ENCODE measurements at places on chromosomes 6 and 20.

- no peak for DNase-seq
Observed at GRCh38 chr6:138485586-138486248, 13.6 kb downstream of the NHSL1 start.

DNA sequence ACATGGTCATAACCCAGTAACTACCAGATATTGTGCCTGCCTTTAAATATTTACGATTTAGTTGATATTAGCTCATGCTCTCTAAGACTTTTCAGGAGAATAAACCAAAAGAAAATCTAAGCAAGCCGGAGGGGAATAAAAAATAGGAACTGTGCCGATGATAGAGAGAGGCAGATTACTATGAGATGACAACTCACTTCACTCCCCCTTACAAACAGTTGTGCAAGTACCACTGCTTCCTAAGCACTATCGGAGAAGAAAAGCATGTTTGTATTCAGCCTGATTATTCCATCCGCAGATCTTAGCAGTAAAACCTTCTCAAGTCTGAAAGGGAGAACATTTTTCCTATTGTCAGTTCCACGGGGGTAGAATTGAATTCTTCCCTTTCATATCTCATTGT, 294.4 kb downstream of the KCNQ5 start:
- no peak for DNase-seq

DNA sequence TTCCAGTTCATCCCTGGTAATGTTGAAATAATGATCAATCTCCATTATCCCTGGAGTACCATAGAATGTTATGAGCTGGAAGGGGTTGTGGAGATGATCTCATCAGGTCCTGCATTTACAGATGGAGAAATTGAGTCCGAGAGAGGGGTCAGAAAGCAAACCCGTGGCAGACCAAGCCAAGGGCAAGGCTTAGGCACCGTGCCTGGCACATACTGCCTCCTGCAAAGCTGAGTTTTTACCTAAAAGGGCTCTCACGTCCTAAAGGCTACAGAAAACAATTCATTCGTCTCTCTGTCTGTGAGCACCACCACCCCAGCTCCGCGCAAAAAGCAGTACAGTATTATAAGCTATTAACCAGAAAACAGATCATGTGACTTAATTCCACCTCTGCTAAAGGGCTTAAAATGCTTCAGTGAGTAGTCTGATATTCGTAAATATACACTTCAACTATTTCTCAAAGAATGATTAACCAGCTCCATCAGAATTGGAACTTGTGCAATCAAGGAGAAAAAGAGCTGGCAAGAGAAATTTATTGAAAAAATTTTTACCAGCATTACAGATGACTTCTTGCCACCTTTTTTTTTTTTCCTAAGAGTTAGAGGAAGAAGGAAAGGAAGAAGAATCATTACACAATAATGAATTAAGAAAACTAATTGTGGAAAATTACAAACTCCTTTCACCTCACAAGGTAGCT, 3.4 kb upstream of the PARD6B start:
- no peak for DNase-seq

DNA sequence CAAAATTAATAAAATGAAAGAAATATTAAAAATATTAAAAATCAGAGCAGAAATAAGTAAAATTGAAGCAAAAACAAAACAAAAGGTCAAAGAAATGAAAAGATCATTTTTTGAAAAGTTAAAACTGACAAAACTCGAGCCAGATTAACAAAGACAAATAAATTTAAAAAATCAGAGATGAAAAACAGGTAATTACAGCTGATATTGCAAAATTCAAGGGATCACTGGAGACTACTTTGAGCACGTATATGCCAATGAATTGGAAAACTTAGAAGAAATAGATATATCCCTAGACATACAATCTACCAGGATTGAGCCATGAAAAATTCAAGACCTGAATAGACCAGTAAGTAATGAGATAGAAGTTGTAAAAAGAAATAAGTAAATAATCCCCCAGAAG, 446.2 kb upstream of the EYS start:
- no peak for DNase-seq

DNA sequence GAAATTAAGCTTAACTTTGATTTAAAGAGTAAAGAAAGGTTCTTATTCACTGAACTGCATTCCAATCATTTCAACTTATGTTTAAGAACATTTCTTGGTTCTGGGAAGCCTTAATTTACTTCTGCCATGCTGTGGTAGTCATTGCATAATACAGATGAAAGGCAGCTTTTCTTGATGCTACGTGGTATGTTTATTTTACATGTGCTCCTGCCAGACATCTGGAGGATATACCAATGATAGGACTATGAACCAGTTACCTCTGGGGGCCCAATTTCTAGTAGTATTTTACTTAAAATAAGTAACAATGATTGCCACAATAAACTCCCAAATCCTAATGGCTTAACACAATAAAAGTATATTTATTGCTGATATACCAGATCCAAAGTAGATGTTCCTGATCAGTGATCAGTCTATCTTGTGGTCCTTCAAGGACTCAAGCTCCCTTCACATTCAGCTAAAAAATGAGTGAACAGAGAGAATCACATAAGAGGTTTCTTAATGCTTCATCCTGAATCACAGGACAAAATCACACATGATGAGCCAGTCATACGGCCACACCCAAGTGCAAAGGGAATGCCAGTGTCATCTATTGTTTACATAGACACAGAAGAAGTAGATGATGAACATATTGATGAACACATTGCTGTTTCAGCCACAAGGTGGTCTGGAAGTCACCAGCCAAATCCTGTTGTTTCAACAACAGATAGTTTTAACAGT, 56.5 kb upstream of the CCN2 start:
- no peak for DNase-seq

- no peak for DNase-seq
Observed at GRCh38 chr6:126153661-126154060, 167.3 kb downstream of the TRMT11 start.

DNA sequence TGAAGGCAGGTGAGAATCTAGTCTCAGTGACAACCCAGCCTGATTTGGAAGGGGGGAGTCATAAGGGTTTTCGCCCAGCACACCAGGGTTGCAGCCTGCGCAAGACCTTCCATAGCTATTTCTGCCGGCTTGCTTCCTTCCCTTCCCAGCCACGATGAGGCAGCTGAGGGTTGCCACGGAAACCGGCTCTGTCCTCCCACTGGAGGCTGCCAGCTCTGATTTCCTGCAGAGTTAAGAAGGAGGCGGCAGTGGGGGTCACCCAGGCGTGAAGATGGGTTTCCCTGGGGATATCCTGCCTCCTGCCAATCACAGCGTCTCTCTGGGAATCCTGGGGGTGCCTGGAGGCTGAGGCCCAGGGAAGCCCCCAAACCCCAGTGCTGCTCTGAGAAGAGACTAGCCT, 23.1 kb upstream of the KCNB1 start:
- no peak for DNase-seq

DNA sequence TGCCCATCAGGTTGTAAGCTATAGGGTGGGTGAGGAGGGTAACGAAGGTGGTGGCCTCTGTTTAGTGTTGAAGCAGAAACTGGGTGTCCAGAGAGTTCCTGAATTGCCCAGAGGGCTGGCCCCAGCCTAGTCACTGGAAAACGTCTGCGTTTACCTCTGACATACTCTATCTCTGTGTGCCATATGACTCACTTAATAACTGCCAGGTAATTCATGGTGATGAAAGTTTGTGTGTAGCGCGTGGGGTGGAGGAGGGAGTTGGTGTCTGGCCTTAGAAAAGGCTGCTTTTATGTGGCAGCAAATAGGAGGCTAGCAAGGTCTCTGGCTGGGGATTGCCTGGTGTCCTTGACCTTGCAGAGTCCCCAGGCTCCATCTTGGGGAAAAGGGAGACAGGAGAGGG, 47.3 kb downstream of the SLC35D3 start:
- DNase-seq: no peak

DNA sequence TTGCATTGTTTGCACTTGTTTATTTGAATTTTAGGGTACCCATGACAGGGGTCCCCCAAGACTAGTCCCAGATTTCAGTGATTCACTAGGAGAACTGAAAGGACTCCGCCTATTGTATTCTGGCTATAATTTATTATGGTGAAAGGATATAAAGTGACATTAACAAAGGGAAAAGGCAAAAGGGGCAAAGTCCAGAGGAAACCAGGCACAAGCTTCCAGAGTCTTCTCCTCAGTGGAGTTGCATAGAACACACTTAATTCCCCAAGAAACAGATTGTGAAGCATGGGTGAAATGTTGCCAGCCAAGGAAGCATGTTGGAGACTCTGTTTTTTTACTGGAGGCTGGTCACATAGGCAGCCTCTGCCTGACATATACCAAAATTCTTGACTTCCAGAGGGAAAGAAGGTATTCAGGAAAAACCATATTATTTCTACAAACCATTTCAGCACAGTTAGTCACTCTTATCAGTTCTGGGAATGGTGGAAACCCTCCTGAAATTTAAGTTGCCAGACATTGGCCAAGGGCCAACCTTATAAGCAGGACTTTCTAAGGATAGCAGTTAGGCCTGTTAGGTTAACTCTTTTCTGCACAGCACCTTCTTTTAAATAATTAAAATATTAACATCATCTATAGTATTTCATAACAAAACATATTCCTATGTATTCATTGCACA, 71.8 kb downstream of the FIG4 start:
- no peak for DNase-seq

DNA sequence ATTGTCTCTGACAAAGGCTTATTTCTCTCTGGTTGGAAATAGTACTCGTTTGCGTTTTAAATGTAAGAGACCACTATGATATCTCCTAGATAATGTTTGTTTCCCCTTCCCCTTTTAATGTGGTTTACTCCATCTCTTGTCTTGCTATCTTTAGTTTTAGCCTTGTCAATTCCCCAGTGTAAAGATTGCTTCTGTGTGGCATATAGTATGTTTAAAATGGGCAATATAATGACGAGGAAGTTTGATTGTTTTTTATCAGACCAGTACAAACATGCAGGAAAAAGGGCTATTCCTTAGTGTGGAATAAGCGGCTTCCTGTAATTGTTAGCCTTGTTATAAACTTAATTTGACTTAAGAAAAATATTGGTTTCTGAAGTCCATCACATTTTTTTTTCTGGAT, 3.1 kb downstream of the QKI start:
- DNase-seq: no peak

DNA sequence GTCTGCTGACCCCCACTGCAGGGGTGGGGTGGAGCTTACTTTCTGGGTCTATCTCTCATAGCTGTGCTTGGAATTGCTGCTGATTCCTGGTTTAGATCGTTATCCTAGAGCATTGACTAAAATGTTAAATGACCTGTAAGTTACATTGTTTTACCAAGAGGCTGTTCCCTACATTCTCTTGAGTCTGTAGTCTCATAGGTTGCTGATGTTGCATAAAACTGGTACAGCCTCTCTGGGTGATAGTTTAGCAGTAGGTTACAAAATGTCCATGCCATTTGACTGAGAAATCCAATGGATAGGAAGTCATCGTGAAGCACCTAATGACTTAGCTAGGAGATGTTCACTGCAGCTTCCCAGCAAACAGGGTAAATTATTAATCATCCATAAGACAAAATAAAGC, 62.4 kb downstream of the TPD52L1 start:
- no peak for DNase-seq

GRCh38 chr6:29965873-29966601, 23.7 kb downstream of the HLA-A start:
- no peak for DNase-seq

DNA sequence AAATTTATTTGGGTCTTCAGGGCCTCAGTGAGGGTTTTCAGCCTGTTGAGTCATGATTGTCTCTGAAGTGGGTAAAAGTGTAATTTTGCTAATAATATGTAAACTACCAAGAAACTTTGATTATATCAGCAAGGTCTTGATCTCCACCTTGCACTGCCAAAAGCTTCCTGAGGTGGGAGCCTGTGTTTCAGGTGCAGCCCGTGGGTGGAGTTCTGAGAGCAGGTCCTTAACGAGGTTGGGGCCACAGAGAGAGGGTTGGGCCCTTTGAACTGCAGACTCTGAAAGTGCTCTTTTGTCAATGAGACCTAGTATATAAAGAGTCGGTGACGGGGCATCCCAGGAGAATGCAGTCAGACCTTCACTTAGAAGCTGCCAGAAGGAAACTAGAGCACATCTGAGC, 129.7 kb upstream of the MAP3K4 start:
- no peak for DNase-seq

DNA sequence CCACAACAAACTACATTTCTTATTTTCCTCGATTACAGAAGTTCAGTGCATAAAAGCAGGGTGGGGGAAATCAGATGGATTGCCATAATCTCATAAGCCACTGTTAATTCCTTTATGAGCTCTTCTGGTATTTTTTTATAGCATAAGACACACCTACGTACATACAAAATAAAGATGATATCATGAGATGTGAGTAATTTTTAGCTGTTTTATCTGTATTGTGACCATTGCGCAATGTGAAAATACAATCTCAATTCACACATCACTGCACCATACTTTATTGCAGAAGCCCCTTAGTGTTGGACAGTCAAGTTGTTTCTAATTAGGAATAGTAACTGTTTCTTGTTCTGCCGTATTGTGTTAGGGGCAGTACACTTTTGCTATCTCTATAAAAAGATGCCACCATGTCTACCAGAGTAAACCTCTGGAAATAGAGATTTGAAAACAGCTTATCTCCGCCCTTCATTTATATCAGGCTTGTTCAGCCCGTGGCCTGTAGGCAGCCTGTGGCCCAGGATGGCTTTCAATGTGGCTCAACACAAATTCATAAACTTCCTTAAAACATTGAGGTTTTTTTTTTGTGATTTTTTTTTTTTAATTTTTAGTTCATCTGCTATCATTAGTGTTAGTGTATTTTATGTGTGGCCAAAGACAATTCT, 90.4 kb downstream of the FARS2 start:
- no peak for DNase-seq

DNA sequence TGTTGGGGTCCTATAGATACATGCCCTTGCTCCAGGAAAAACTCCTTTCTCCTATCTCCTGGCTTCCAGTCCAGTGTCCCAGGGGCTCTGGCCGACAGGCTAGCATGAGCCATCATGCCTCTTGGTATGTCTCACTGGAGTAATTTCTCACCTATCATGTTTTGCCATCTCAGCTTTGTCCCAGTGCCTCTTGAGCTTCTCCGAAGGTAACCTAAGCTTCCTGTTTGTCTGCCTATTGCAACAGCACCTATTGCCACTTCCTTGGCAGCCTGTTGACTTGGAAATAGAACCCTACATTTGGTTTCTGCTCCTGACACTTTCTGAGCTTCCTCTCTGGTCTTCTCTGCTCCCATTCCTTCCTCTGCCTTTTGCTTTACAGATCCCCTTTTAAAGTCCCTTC, 197.7 kb downstream of the KCNQ5 start:
- no peak for DNase-seq

- DNase-seq: no peak
Observed at GRCh38 chr6:166615059-166615770, 11.8 kb downstream of the RPS6KA2 start.

- no peak for DNase-seq
Observed at GRCh38 chr20:49248301-49248700, 29.1 kb downstream of the DDX27 start.

DNA sequence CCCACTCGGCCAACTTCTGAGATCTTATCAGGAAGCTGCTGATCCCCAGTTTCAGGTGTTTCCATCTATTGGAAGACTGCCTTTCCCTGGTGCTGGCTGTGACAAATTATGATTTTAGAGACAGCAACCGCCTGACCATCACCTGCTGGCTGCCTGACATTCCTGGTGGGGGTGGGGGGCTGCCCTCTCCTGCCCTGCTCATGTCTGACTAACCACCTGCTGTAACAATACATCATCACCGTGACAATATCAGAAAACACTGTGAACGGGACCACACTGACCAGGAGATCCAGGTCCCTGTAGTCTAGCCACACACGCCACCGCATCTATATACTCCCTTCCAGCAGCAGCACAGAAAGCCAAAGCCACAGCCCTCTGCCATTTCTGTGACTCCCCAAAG, 537.5 kb downstream of the QKI start:
- DNase-seq: no peak

- no peak for DNase-seq
Observed at GRCh38 chr6:68689910-68690309, 54.8 kb downstream of the ADGRB3 start.

All from activated CD8-positive, alpha-beta memory T cell treated with anti-CD3 and anti-CD28 coated beads for 1 hour (primary cell).